ENCODE measurements at places on chromosomes 5 and 9. TPM values are rescaled to one million over a fixed set of nuclear protein-coding genes. Genes with fewer than 3 reads are reported as not detected.

DNA sequence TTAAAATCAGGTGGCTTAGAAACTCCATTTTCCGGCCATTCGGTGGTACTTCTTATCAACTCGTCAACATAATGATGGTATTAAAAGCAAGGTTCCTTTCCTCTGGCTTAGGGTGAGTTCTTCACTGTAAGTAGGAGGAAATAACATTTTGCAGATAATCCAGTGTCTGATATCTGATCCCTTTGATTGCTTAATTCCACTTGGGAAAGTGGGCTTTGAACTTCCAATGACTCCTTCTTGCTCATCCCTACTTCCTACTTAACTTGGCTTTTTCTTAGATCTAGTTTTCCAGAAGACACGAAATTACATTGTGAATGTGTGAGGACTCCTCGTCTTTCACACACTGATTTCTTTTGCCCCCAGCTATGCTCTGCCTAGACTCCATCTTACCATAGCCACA is 31.5 kb downstream of the DDX31 start:
- no peaks in the 10 kb centered on the region for H3K4me1 ChIP-seq
- no peak for DNase-seq
- no peak overlapping the region for H3K27ac ChIP-seq
- no peaks in the 10 kb centered on the region for H3K27me3 ChIP-seq
- no peak overlapping the region for H3K4me3 ChIP-seq

- H3K4me1 ChIP-seq, result peaks cover 6% of the 10 kb centered on the region
- H3K4me3 ChIP-seq, result no peak overlapping the region
- H3K27ac ChIP-seq, result no peak overlapping the region
Measured at GRCh38 chr5:142385194-142385593, 60.4 kb upstream of the SPRY4 start.

DNA sequence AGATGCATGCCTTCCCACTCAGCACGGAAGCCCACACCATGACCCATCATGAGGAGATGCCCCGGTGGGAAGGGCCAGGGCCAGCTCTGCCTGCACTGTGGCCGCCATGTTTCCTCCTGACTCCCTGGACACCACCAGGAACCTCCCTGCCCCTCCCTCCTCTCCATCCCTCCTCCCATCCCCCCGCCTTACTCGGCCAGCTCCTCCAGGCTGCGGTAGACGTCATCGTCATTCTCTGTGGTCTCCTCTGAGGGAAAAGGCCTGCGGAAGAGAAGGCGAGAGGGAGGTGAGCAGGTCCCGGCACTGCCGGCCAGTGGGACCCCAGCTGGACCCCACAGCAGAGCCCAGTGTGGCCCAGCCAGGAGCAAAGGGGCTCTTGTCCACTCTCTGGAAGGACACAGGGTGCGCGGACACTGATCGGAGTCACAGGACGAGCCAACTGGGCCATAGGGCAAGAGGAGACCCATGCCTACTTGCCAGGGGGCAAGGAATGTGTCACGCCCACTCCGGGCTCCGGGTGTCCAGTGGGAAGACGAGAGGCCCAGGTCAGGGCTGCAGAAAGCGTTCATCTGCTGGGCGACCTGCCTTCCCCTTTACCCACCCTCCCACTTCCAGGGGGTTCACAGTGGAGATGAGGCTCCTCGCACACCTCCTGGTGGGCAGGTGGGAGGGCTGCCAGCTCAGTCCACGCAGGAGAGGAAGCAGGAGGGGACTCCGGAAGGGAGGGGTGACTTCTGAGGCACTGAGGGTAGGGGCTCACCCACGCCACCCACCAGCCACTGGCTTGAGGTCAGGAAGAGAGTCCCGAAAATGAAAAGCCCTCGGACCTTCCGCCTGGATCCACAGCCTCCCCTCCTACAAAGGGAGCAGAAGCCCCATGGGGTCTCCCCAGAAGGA is 96.2 kb upstream of the SARDH start:
- H3K36me3 ChIP-seq, result no peaks in the 10 kb centered on the region
- no peaks in the 10 kb centered on the region for H3K27me3 ChIP-seq
- H3K27ac ChIP-seq, result no peak overlapping the region

DNA sequence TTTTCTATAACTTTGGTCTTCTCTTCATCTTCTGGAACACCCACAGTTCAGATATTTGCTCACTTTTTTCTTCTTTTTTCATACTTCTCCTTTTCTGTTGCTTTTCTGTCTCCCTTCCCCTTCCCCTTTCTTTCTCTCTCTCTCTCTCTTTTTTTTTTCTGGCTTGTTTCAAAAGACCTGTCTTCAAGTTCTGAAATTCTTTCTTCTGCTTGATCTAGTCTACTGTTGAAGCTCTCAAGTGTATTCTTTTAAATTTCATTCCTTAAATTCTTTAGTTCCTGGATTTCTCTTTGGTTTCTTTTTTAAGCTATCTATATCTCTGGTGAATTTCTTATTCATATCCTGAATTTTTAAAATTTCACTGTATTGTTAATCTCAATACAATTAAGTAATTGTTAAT is 11.2 kb downstream of the ALG2 start:
- H3K36me3 ChIP-seq, result peaks cover 9% of the 10 kb centered on the region
- no peak overlapping the region for H3K27ac ChIP-seq
- H3K4me3 ChIP-seq, result no peak overlapping the region
- no peaks in the 10 kb centered on the region for H3K4me1 ChIP-seq
- H3K27me3 ChIP-seq, result peaks cover 29% of the 10 kb centered on the region

Gene SURF6
- total RNA-seq, result 21.0 TPM

Gene OR1J2
- total RNA-seq, result not detected

DNA sequence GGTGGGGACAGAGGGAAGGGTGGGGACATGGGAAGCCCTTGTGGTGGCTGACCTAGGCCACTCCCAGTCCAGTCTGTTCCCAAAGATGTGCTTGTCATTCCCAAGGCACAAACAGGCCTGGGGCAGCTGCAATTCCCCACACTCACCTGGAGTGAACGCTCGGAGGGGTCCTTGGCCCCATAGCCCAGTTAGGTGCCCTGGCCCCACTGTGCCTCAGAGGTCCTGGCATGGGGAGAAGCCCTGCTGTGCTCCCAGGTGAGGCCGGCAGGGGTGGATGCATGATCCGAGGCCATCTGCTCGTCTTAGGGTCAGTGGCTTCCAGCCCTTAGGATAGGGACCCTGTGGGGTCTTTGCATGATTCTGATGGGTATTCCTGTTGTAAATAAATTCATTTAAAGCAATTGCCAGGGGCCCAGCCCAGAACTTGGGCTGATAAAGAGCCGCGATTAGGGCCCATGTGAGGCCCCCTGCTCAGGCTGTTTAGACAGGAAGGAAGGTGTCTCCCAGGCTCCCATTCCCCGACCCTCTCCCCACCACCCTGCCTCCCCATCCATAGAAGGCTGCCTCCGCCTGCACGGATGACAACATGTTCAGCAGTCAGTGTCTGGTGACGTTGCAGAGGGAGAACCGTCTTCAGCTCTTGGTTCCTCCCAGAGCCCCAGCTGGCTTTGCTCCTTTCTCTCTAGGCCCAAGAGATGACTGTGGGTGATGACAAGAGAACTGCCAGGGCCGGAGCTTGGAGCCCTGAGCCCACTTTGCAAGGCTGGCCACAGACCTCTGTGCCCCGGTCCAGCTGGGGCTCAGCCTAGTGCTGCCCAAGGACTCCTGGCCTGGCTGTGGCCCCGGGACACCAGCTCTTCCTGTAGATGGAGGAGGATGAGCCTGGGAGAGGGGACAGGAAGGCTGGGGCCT is 28.4 kb upstream of the IRX4 start:
- H3K4me1 ChIP-seq, result no peaks in the 10 kb centered on the region
- H3K4me3 ChIP-seq, result no peak overlapping the region
- H3K27me3 ChIP-seq, result peaks cover under 1% of the 10 kb centered on the region
- no peaks in the 10 kb centered on the region for H3K36me3 ChIP-seq
